Bone marrow (tissue), 2 donors: ENCODE measurements at places on chromosomes 1 and 21.

- no peak for DNase-seq
Measured at GRCh38 chr1:9766759-9767442, 56.9 kb downstream of the CLSTN1 start.

GRCh38 chr1:109792056-109792831 is 28.5 kb upstream of the EPS8L3 start:
- DNase-seq, result no peak

DNA sequence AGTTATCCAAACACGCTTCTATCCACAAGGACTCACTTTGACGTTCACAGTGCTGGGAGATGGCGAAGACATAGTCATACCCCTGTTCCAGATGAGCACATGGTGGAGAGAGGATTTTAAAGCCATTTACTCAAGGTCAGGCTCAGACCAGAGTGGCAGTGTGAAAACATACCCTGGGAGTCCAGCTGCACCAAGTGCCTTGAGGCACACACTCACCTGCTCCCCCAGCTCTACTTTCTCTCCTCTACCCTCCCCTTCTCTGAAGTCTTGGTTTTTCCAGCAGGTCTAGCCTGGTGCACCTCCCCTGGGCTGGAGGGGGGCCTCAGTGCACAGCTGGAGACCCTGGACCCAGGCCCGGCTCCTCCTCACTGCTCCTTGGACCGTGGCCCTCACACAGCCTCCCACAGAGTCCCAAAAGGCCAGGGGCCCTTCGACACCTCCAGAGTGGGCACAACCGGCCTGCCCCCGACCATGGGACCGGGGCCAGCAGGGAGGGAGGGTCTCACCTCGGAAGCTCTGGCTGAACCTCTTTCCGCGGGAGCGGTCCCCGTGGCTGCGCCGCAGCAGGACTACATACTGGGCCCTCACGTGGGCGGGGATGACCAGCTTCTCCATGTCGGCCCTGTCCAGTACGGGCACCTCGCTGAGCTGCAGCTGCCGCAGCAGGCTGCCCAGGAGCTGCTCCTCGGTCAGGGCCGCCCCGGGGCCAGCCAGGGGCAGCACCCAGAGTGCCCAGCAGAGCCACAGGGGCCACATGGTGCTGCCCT is 452 bp downstream of the LEFTY2 start:
- DNase-seq, result no peak

DNA sequence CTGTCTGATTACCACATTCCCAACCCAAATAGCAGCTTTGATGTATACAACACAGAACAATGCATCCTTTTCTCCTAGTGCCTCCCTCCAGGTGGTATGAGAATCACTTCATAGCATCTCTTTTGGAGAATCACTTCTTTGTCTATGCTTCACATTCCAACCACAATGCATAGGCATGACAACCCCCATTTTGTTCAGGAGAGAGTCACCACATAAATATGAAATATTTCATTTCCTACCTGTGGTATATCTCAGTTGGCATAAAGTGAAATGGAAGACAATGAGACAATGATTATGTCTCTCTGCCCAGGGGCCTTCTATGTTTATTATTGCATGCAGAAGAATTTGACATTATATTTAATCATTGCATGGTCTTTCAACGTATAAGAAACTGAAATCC is 112.2 kb downstream of the BRINP2 start:
- no peak for DNase-seq

- no peak for DNase-seq
Measured at GRCh38 chr1:215285013-215285800, 202.7 kb downstream of the KCNK2 start.

GRCh38 chr1:105419030-105419429 is 1637.4 kb upstream of the PRMT6 start:
- no peak for DNase-seq

- DNase-seq, result no peak
Measured at GRCh38 chr1:71089536-71090270, 8.9 kb upstream of the ZRANB2 start.

GRCh38 chr1:37865348-37866120 is 6.1 kb upstream of the MTF1 start:
- DNase-seq, result no peak

- DNase-seq, result no peak
Measured at GRCh38 chr1:21238141-21238800, 52.0 kb downstream of the ECE1 start.

DNA sequence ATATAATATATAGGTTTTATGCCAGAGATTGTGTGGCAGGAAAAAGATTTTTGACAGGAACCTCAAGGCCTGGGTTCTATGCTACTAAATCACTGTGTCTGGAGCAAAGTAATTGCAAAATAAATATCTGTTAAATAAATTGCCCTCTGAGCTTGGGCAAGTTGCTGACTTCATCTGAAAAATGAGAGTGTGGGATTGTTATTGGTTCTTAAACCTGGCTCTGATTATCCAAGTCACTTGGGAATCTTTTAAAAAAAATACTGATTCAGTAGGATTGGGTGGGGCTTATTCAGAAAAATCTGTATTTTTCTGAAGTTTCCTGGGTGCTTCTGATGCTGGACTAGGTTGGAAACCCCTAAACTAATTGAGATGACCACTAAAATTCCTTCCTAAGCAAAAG is 174.1 kb upstream of the SGIP1 start:
- no peak for DNase-seq

- DNase-seq, result peak; percentile 28
Measured at GRCh38 chr1:26788836-26789611, 1.3 kb downstream of the PIGV start.

DNA sequence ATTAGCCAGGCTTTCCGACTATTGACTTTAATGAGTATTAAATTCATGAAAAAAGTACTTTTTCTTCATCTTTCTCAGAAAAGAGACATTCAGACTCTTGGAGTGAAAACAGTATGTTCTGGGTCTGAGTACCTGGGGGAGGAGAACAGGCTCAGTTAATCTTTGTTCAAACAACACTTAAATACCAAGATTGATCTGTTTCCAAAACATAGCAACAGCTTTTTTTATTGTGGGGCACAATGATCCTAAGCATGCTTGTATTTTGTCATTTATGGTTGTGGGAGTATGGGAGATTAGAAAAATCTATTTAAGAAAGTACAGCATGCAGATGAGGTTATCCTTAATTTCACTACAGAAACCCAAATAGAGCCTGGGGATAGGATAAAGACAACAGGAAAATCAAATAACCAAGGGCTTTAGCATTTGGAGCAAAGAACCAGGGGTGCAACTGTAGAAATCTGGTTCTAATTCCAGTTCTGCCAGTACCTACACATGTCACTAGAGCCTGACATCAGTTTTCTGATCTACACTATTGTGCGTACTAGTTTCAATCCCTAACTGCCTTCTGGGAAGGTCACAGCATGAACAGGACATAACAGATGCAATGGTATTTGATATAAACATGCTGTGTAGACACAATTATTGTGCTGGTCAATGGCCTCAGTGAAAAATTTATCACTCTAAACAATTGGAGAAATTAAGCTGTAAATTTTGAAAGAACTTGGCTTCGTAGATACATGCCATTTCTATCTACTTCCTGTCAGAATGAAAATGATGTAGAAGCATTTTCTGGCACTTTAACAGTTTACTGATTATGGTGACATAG is 91.2 kb downstream of the KCNK1 start:
- no peak for DNase-seq

- no peak for DNase-seq
Measured at GRCh38 chr1:234214911-234215892, 158.1 kb upstream of the COA6 start.

GRCh38 chr1:149888999-149889289 is 10.4 kb upstream of the BOLA1 start:
- no peak for DNase-seq

DNA sequence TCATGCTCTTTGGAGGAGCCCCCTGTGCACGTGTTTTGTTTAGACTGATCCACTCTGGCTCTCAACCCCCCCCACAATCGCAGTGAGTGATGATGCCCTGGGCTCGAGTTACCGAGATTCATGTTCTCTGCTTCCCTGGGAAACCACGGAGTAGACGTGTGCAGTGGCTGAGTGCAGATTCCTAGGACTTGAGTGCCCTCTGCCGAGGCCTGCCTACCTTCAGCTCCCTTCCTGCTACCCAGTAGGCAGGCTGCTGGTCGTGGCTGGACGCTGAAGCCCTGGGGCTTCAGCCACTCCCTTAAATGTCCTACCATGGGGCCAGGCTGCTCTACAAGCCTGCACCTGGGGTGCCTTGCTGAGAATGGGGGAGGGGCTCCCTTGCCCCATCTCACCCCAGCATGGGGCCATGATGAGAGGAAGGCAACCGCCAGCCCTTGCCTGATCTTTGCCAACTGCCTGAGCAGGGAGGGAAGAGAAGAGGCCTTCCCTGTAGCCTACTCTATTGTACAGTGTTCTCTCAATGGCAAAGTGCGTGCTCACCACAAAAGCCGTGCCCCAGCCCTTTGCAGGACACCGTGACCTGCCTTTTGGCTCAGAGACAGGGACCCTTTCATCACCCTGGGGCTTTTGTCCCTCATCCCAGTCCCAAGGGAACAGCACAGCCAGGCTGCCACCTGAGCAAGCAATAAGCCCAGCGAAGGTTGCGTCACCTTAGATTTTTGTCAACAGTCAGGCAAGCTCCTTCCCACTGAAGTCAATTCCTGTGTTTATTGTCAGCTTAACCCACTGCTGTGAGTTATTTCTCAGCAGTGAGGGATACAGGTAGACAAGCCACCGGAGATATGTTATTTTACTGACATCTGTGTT is 4.1 kb upstream of the GRIK3 start:
- DNase-seq, result no peak

DNA sequence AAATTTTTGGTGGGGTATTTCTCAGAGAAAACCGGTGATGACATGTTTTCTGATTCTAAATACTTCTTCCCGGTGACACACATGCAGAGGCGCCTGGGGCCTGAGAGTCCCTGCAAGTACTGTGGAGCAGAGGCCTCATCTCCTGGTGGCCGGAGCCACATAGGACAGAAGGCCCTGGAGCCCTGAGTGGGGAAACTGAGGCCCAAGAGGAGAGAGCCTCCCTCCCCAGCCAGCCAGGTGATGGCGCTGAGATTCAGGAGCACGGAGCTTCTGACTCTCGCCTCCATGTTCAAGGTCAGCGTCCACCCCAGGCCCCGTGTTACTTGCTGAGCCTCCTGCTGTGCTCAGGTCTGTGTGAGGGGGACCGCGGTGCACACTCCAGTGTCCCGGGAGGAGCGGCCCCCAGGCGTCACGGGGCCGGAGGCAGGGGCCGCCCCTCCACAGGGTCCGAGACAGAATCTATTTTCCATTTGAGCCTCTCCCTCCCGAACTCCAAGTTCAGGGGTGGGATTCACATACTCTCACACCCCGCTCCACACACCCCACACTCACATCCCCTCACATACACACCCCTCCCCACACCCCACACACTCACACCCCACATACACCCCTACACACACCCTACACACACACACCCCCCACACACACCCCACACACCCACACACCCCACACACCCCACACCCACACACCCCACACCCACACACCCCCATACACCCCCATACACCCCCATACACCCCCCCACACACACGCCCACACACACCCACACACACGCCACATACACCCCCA is 43.8 kb downstream of the SLX9 start:
- DNase-seq, result no peak

GRCh38 chr1:235423214-235423652 is 56.0 kb downstream of the TBCE start:
- no peak for DNase-seq

- no peak for DNase-seq
Measured at GRCh38 chr1:234780112-234780511, 170.1 kb upstream of the IRF2BP2 start.

DNA sequence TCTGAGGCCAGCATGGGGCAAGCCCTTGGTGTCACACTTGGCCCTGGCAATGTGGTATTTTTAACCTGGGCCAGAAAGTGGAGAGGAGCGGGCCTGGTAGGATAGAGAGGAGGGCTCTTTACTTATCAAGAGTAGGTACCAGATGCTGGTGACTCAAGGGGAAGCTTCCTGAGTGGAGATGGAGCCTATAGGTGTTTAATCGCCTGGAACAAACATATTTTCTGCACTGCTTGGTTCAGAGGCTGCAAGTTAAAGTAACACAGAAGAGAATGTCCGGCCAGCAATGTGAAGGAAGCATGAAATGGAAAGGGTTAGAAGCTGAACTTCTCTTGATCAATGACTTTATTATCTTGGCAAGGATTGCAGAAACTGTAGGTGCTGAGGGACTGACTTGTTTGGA is 74.3 kb downstream of the DDR2 start:
- no peak for DNase-seq

- DNase-seq, result no peak
Measured at GRCh38 chr1:177546346-177546745, 375.6 kb downstream of the BRINP2 start.

DNA sequence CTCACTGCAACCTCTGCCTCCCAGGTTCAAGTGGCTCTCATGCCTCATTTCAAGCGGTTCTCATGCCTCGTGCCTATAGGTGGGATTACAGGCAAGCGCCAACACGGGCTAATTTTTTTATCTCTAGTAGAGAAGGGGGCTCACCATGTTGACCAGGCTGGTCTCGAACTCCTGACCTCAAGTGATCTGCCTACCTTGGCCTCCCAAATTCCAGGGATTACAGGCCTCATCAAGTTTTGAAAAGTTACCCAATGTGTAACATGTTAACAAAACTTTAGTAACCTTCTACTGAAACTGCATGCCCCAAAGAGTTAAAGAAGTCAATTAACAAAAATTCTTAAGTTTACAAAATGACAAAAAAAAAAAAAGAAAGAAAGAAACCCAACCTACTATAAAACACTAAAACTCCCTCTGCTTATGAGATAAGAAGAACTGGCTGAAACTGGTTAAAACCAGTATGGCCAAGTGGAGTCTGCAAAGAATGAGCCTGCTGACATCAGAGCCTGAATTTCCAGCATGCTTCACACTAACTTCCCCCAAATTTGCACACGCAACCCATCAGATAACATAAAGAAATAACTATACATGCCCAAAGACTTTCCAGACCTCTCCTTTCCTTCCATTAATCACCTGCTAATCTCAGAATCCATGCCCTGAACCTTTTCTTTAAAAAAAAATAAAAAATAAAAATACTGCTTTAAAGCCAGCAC is 25.5 kb upstream of the PSMG1 start:
- no peak for DNase-seq

GRCh38 chr1:59151387-59151761 is 145.5 kb upstream of the FGGY start:
- DNase-seq, result no peak

DNA sequence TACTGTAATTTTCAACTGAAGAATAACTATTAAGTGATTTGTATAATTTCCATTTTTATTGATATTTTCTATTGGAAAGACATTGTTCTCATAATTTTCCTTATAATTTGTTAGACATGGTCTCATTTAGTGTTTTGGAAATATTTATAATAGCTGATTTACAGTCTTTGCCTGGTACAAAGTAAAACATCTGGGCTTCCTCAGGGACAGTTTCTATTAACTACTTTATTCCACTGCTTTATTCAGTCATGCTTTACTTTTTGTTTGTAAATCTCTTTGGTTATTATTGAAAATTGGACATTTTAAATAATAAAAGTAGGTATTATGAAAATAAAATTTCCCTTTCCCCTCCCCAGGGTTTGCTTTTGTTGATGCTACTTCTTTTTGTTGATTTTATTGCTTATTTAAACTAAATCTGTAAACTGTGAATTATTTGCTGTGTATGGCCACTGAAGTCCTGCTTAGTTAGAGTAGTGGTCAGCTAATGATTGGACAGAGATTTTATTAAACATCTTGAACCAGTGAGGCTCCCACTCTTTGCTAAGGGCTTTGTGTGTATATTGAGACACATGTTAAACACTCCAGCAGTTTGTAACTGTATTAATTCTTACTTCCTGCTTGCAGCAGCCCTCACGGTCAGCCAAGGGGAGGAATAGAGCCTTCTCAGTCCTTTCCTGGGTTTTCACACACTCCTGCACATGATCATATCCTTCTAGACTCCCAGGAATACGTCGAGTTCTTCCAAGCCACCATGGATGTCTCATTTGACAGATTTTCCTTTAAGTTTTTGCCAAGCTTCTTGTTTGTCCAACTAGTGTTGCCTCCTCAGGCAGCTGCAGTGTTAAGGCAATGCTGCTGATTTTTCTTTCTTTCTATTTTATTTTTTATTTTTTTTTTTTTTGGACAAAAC is 994.6 kb upstream of the PRMT6 start:
- no peak for DNase-seq
